ENCODE measurements at places on chromosomes 3 and 15.

GRCh38 chr3:192246847-192247559 lies 480.3 kb downstream of the FGF12 start:
- DNase-seq = no peak

- peak; percentile 85 for DNase-seq
Measured at GRCh38 chr3:73868688-73869315, 244.1 kb upstream of the PDZRN3 start.

DNA sequence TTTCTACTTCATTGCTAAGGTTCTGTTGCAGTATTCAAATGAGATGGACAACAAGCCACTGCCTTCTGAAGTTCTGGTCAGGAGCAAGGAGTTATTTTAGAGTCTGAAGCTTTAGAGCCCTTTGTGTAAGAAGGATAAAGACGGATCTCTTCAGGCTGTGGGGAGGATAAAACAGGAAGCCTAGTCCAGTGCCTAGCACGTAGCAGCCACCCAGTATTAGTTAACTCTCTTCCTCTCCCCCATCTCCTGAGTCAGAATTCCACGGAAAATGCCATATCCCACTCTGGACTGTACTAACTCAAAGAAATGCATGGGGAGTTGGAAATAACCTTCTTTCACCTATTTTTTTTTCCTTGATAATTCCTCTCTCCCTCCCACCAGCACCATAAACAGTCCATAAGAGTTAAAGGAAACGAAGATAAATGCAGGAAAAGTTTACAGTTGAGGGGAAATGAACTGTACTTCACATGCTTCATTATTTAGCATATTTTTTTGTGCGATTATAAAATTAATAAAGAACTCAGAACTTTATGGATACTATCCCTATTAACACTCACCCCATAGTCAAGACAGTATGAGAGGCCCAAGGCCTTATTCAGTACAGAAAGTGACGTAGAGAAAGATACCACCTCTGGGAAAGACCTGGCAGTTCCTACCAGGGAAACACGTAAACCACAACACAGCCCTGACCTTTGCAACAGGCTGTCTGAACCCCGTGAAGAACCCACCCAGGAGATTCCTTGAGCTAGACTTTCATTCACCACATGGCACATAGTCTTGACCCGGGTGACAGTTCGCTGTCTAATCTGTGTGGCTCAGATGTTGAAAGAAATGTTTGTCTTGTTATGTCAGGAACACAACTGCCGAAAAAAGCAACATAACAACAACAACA lies 9.2 kb downstream of the IGF2BP2 start:
- no peak for DNase-seq

DNA sequence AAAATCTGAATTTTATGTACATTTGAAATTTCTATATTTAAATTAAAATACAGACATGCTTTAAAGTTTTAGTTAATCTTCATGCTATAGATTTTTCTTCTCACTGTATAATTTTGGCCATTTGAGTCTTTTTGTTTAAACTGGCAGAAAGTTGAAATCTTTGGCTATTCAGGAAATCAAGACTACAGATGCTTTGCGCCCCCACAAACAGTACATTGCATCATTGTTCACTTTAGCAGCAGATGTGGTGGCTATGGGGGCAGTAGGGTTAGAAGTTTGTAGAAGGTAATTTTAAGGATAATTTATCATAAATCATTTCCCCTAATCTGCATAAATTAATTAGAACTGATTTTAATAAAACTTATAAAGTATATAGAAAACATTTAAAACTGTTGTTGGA lies 20.9 kb downstream of the SPPL2A start:
- no peak for DNase-seq

DNA sequence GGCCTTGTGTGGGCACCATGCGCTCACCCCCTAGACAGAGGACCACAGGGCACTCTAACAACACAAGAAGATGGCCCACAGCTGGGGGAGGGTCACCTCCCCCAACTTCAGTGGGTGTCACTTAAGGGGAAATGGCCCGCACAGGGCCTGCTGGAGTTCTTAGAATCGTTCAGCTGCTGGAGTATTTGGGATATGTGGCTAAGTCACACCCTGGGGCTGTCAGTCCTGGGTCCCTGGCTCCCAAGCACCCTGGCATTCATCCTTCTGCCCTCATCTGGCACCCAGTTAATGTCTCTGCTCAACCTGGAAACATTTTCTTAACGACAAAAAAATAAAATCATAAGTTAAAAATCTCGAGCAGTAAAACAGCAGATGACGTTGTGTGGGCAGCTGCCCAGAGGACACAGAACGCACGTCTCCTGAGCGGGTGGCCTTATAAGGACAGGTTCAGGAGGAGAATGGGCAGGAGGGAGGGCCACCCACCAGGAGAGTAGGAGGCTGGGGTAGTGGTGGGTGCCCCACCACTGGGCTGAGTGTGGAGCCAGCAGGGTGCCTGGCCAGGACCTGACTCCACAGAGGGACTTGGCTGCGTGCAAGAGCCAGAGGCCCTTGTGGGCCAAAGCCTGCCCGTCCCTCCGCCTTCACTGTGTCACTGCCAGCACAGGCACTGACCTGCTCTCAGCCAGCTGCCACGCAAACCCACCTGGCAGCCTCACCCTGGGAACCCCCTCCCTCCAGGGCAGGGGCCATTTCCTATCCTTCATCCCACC lies 11.5 kb downstream of the KBTBD13 start:
- no peak for DNase-seq

GRCh38 chr3:16768956-16769355 lies 115.8 kb upstream of the PLCL2 start:
- peak; percentile 49 for DNase-seq

DNA sequence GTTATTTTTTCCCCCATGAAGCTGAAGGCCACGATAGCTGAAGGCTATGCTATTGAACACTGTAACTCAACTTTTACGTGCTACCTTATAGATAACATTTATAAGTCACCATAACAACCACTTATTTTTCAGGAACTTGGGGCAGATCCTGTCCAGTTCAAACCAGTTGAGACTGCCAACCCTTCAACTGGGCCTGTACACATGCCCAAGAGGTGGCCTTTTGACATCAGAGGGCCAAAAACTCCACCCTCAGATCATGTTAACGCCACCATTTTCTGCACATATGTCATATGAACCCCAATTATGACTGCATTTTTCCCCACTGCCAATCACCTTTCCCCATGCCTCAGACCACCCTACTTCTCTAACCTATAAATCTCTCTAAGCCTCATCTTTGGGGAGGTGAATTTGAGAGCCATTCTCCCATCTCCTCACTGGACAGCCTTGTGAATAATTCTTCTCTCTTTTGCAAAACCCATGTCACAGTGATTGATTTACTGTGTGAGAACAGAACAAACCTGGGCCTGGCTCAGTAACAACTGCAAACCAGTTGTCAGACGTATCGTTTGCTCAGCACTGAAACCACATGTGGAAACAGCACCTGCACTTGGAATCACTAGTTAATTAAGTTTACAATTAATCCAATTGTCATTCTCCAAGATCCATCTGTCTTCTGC lies 42.5 kb downstream of the ZNF445 start:
- DNase-seq = no peak

DNA sequence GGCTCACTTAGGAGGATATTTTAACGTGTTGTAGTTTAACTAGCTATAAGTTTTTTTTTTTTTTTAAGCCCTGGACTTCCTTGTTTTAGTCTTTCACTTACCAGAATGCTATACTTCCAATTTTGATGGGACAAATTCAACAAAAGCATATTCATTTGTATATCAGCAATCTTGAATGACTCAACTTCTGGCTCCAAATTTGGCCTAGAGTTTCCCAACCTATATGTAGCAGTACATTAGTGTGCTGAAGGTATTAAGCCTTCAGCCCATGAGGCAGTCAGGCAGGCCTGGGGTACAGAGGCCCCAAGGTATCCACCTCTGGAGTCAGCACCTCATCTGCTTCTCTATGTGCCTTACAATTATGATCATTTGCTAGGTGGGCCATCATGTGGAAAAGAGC lies 5.9 kb downstream of the PBRM1 start:
- DNase-seq = no peak

DNA sequence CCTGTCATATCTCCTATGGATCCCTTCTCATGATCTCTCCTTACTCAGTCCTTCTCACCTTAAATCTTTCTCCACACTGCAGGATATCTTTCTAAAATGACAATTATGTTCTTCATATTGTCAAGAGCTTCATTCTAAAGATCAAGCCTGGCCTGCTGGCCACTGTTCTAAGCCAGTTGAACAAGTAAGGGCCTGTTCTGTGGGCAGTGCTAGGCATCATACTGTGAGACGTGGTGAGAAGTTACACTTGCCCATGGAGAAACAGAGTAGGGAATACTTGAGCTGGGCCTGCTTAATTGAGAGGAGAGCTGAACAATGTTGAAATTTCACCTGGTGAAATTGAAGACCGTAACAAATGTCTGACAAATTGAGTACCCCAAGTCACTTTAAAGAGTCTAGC lies 184.1 kb upstream of the RASGRP1 start:
- DNase-seq = no peak

DNA sequence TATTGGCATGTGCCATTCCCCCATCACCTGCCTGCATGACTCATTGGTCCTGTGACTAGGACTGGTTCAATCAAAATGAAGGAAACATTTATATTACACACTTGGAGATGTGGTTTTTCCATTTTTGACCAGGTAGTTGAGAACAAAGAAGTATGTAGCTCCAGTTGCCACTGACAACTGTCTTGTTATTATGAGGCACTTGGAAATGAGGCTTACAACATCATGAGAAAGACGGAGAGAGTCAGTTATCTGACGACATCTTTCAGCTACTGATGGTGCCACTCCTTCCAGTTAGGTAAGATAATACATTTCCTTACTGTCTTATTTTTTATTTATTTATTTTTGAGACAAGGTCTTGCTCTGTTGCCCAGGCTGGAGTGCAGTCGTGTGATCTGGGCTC lies 21.8 kb upstream of the PROK2 start:
- DNase-seq = no peak

- no peak for DNase-seq
Measured at GRCh38 chr15:63030101-63030551, 12.4 kb upstream of the TPM1 start.
